ENCODE measurements at places on chromosomes 1 and 21.

- DNase-seq: no peak
Observed at GRCh38 chr1:240869071-240869470, 257.1 kb upstream of the GREM2 start.

DNA sequence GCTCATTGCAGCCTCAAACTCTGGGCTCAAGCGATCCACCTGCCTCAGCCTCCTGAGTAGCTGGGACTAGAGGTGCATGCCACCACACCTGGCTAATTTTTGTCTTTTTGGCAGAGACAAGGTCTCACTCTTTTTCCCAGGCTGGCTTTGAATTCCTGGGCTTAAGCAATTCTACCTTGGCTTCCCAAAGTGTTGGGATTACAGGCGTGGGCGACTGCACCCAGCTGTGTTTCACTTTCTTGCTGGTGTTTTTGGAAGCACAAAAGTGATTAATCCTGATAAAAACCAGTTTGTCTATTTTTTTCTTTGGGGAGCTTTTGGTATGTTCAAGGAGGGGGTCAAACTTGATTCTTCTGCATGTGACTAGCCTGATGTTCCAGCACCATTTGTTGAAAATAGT is 19.3 kb downstream of the RNF11 start:
- no peak for DNase-seq

DNA sequence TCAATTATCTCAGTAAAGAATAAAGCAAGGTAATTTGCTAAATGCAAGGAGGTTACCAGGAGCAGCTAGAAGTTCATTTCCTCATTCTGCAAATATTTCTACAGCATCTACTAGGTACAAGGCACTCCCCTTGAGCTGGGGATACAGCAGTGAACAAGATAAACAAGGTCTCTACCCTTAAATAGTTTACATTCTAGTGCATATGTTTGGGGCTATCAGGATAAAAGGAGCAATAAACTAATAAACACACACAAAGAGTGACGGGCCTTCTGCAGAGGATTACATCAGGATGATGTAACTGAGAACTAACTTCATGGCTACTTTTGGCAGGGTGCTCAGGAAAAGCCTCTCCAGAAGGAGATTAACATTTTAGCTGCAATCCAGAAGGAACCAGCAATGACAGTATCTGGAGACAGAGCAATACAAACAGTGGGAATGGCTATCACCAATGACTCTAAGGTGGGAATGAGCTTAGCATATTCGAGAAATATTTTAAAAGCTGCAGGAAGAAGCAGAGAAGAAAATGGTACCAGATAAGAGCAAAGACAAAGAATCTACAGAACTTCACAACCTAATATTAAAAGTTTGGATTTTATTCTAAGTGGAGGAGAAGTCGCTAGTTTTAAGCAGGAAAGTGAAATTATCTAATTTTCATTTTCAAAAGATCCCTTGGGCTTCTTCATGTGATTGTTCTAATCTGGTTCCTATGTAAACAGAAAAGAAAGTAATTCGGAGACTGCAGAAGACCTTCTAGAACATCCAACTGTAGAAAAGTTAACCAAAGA is 25.8 kb downstream of the TP53BP2 start:
- DNase-seq: no peak

GRCh38 chr1:151508833-151509232 is 2.4 kb upstream of the CGN start:
- DNase-seq: no peak

- DNase-seq: peak; percentile 45
Observed at GRCh38 chr1:206526064-206526911, 19.0 kb downstream of the RASSF5 start.

- no peak for DNase-seq
Observed at GRCh38 chr1:215539803-215540570, 27.1 kb upstream of the KCTD3 start.

- DNase-seq: peak; percentile 62
Observed at GRCh38 chr1:31760471-31761470, 3.4 kb downstream of the ADGRB2 start.

- no peak for DNase-seq
Observed at GRCh38 chr1:52662645-52663313, 29.8 kb downstream of the SHISAL2A start.

All from NAMALWA (cell line).